ENCODE measurements at places on chromosomes 4 and X. TPM values are rescaled to one million over a fixed set of nuclear protein-coding genes. Genes with fewer than 3 reads are reported as not detected.

GRCh38 chr4:144350706-144351105, 210.2 kb upstream of the GYPA start:
- peak; percentile 13 for DNase-seq

- DNase-seq: peak; percentile 11
Observed at GRCh38 chr4:169628579-169628978, 8.2 kb downstream of the CLCN3 start.

GRCh38 chr4:118749347-118749988, 64.3 kb downstream of the METTL14 start:
- no peak for DNase-seq

- DNase-seq: no peak
Observed at GRCh38 chr4:75107755-75108612, 175.1 kb downstream of the PARM1 start.

DNA sequence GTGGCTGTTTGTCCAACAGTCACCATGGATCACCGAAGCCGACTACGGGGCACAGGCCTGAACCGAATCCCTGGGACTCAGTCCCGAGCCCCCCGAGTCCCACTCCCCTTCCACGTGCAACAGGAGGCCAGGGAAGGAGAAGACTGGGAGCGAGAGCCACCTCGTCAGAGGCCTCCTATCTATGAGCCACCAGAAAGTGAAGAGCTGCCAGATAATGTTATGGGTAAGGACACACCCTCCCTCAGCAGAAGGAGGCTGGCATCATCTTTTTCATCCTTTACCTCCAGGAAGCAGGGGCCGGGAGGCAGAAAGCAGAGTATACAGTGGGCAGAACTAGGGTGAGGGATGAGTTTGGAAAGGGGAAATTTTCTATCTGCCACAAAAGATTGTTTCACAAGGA, 2.8 kb upstream of the PRDX4 start:
- DNase-seq: no peak

DNA sequence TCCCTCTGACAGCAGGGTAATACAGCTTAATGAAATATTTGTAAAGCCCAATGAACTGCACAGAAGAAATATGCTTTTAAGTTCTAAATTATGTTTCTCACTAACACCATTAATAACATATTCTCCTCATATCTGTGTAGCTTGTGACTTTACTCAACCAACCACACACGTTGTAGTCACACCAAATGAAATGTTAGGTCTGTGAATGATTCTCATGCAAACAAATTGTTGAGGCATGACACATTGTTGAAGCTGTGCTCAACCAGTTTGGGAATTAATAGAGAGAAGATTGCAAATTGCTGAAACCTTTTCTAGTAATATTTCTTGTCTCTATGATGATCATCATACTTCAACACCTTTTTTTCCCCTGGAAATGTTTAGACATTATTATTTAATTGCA, 645.9 kb downstream of the PCDH7 start:
- peak; percentile 10 for DNase-seq

DNA sequence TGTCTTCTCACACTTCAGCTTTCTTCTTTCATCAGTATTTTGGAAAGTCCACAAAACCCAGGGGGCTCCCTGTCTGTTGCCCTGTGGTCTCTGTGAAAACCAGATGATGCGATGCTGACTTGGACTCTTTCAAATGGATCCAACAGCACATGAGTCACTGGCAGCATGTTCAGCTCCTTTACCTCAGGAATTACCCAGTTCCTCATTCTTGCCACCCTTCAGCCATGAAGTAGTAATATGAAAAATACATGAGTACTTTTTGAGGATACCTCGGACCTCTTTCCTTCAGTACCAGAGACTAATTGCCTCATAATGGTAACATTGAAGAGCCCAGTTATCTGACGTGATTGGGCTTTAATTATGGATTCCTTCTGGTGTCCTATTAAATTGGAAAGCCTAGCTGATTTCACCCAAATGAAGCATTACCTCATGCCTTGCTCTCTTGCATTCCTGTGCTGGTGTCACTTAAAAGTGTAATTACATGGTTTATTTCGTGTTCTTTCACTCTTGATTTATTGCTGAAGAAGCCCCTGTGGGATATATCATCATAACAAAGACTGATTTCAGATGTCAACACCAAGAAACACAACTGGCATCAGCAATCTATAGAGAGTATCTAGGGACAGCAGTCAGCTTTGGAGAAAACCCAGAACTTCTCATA, 63.4 kb downstream of the NFKB1 start:
- DNase-seq: peak; percentile 90

The ELOVL6 gene
- 18.7 TPM for total RNA-seq

- DNase-seq: no peak
Observed at GRCh38 chr4:185883591-185883990, 71.6 kb upstream of the SORBS2 start.

DNA sequence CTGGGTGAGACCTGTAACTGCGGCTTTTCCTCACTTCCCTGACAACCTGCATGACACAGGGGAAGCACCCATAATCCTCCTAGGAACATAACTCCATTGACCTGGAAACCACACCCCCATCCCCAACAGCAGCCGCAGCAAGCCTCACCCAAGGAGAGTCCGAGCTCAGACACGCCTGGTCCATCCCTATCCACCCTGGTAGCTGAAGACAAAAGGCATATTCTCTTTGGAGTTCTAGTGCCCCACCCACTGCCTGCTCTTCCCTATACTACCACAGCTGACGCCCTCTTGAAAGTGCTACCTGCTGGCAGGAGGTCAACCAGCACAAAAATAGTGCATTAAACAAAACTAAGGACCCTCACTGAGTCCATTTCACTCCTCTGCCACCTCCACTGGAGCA, 1080.9 kb upstream of the IGFBP7 start:
- no peak for DNase-seq

DNA sequence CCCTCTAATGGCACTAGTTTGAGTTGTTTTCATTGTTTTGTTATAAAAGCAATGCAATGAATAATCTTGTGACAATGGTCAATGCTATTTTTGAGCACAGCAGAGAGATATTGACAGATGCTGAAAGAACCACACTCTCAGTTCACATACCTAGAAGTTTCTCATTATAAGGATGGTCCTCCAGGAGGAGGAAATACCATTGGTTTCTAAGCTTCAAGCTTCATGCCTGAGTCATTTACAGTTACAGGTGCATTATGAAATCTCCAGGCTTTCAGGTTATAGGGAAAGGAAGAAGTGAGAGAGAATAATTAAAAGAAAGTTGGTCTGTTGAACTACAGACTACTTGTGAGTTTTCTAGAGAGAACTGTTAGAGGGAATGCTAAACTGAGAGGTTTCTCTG, 75.3 kb downstream of the PWWP3B start:
- DNase-seq: peak; percentile 67

DNA sequence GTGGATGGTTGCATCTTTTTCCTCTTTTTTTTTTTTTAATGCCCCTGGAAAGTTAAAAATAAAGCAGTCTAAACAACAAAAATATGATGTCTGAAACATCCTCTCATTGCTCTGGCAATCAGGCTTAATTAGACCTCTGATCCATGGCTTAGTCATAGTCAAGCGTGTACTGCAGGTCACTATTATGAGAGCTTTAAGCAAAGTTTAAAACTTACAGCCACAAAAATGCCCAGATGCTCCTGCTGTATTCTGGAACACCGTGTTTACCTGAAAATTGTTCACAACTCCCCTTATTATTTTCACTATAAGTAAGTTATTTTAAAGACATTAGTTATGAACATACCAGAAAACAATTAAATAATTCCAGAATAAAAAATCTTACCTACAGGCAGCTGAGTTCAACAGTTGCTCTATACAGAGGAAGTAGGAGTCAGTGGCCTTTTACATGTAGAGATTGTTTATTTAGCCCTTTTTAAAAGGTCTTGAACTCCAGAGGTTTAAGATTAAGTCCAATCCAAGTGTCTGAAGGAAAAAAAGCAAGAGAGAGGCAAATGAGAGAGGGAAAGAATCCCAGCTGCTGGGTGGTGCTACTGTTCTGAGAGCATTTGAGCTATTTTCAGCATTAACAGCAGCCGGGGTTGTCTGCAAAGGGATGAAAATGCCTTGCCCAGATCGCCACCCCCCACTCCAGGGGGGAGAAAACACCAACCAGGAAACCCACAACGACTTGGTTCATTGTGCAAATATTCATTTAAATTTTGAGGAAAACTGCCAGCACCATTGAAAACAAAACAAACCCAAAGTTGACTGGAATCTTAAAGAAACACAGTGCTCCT, 36.9 kb downstream of the SORBS2 start:
- DNase-seq: no peak

- DNase-seq: peak; percentile 25
Observed at GRCh38 chrX:51336584-51336983, 4.0 kb downstream of the NUDT10 start.

DNA sequence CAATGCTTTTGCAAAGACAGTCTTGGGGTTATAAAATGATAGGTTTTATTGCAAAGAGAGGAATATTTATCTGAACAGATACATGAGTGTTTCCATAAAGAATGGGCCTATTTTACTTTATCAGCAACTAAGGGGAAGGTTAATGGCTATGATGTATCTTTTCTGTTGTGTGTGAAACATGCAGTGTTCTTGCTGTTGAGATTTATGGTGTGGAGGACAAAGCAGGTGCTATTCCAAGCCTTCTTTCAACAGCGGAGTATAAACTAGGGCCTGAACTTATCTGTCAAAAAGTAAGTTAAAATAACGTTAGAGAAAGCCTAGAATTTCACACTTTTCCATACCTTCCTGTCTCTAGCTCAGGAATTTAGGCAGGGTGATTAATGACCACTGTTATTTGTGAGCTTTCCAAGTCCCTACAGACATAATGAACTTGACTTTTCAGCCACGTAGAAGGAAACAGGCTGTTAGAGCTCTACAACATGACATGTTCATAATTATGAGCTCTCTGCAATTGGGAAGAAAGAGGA, 411.4 kb downstream of the IL1RAPL1 start:
- DNase-seq: no peak

DNA sequence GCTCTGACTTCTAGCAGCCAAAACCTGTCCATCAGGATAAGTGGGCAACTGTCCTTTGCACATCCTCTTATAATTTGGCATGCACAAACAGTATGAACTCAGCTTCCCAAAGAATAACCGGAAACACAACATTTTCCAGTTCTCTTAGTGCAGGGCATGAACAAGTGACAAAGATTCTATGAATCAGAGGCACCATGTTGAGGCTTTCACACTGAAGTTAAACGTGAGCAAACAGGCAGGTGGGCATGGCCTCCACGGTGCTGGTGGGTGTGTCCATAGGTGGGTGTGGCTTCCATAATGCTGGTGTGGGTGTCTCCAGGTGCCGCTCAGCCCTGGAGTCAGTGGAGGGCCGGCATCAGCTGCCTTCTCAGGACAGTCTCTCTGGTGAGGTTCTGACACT, 196.5 kb downstream of the SMIM20 start:
- DNase-seq: no peak

DNA sequence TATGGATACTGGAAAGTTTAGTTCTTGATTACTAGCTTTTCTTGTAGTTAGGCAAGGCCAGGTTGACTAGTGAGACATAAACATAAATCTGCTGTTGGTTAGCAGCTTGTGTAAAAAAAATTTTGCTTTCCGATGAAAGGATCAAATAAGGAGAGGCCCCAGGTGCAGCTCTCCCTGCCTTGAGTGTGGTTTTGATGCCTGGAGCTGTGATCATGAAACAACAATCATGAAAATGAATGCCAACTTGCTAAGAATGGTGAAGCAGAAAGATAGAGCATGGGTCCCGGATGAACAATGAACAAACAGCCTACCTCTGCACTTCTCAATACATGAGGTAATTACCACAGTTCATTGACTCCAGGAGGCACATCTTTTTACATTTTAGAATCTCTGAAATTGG, 14.4 kb upstream of the SYP start:
- DNase-seq: no peak

DNA sequence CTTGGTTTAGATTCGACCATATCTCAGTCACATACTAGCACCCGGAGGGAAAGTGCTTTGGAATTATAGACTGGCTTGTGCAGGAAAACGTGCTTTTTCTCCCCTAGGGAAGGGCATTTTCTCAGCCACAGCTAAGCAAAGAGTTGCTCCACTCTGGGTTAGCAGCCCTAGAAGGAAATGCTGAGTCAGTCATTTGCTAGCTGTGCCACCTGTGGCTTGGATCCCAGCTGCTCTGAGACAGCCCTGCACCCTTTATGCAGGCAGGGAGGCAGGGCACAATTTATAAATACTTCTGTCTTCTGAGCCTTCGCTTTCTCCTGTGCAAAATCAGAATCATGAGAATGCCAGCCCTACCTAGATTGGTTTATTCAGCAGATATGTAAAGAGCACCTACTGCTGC, 1.3 kb upstream of the USP51 start:
- no peak for DNase-seq

GRCh38 chr4:3189459-3189858, 59.5 kb upstream of the MSANTD1 start:
- no peak for DNase-seq
